ENCODE measurements at places on chromosomes 2 and 18. TPM values are rescaled to one million over a fixed set of nuclear protein-coding genes. Genes with fewer than 3 reads are reported as not detected.
A peak's percentile ranks its signal among the peaks of the same experiment; 100 is the strongest.

- no peak for DNase-seq
These were observed 32.4 kb upstream of the SNED1 start for GRCh38 chr2:240965905-240966456.

DNA sequence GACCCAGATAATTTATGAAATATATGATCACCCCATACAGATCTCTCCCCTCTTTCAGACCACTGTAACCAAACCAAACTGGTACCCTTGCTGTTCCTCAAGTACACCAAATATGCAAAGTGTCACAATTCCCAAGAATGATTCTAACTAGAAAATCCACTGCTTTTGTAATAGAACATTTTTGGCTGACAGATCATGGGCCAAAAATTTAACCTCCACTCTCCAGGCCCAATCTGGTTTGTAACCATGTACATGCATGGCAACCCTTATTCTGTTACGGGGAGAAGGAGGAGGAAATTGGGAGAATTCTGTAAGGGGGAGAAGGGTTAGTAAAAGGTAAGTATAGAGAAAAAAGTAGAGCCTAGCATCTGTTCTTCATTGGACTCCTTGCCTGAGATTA, 62.0 kb downstream of the IKZF2 start:
- DNase-seq: no peak

DNA sequence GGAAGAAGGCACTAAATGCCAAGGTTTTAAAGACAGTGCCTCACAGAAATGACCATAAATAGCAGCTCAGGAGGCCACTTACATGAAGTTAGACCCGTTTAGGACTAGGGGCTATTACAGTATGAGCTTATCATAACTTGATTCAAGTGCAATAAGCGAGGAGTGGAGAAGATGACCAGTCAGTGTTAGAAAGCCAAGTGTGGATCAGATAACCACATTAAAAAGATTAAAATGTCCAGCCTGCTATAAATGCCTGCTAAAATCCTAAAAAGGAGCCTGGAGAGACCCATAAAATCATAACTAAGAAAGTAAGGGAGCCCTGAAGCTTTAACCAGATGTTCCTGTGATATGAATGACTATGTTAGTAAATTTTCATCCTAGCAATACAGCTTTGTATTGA, 117.5 kb upstream of the ZNF521 start:
- no peak for DNase-seq

- peak; percentile 64 for DNase-seq
These were observed 1.5 kb downstream of the CNRIP1 start for GRCh38 chr2:68317971-68318913.

DNA sequence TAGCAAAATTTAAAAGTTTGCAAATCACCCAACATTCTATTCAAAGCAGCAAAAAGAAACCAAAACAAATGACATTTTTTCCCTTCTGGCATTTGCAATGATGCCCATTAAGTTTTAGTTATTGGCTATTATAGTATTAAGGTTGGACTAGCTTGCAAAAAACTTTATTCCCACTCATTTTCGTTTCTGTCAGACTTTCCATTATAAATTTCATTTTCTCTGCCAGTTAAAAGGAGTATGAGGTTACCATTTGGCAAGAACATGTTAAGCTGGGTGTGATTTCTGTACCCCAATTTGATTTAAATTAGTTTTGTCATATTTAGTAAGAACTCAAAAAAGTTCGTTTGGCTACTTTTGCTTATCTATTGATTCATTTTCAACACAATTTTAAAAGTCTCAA, 187.9 kb downstream of the TCF4 start:
- DNase-seq: no peak

DNA sequence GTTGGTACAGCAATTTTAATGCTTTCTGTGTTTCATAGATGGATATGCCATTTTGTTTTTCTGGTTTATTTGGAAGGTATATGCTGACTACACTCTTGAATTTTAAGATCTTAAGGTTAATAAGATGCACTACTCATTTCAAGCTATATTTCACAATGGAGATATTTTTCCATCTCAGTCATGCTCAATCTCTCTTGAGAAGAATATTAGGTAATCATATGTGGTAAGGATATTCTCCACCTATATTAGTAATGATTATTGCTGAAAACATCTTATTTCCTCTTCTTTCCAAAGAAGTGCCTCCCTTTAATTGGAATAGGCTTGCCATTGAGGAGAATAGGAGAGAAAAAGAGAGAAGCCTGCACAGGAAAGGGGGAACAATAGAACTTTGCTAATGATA, 40.1 kb downstream of the EPB41L3 start:
- no peak for DNase-seq

- no peak for DNase-seq
These were observed 12.6 kb downstream of the NDUFAF7 start for GRCh38 chr2:37244017-37244416.

GRCh38 chr2:137888845-137889244, 75.4 kb upstream of the HNMT start:
- no peak for DNase-seq

DNA sequence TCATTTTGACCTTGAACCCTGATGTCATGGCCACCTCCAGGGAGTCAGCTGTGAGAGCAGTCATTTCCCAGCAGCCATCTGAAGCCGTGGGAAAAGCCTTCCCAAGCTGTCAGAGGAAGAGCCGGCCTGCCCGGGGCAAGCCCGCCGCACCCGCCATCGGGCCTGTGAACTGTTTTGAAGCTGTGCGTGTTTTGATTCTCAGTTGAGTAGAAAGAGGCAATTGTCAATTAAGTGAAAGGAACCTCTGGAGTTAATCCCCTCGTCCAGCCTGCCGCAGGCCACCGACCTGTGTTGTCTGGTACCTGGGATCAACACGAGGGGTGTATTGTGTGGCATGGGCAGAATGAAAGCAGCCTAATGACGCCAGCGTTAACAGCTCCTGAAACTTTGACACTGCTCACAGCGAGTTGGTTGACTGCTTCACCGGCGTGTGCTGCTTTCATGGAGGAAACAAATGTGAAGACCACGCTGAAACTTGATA, 318.4 kb downstream of the AGAP1 start:
- DNase-seq: no peak

- no peak for DNase-seq
These were observed 249.0 kb downstream of the TRIB2 start for GRCh38 chr2:12965540-12966269.

DNA sequence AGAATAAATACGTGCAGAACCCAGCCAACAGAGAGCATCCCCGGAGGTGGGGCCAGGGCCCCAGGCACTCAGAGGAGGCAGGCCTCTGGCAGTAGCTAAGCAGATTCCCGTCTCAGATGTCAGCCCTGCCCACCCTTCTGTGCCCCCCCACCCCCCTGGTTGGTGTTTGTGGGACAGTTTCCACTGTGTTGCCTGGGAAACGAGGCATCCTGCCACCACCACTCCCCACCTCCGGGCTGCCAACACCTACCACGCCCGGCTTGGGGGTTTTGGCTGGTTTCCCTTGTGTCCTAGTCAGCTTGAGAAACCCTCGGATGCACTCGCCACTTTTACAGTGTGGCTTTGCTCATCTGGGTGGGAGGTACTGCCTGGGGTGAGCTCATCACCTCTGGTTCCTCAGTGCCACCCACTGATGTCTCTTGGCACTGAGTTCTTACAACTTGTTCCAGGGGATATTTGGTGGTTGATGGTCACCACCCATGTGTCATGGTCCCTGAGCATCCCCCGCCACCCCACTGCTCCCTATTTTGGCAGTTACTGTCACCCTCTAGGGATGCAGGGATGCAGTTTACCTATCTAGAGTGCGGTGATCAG, 72.4 kb upstream of the YWHAQ start:
- peak; percentile 74 for DNase-seq

- DNase-seq: no peak
These were observed 440.2 kb downstream of the MBD2 start for GRCh38 chr18:53784253-53784652.

DNA sequence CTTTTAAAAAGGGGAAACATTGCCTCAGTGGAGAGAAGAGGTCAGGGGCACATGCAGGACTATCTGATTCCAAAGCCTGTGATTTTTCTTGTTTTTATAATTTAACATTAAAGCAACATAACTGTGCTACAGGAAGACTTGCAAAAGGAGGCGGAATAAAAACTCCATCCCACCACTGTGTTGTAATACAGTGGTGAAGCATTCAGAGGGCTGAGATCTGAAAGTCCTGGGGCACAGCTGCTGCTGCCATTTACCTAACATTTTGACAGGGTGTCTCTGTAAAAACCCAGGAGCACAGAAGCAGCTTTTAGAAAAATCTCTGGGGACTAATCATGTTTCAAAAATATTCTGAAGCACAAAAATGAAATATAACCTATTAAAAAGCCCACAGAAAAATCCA, 97.6 kb downstream of the GRB14 start:
- no peak for DNase-seq

GRCh38 chr2:201628545-201628944, 14.8 kb downstream of the TMEM237 start:
- no peak for DNase-seq

DNA sequence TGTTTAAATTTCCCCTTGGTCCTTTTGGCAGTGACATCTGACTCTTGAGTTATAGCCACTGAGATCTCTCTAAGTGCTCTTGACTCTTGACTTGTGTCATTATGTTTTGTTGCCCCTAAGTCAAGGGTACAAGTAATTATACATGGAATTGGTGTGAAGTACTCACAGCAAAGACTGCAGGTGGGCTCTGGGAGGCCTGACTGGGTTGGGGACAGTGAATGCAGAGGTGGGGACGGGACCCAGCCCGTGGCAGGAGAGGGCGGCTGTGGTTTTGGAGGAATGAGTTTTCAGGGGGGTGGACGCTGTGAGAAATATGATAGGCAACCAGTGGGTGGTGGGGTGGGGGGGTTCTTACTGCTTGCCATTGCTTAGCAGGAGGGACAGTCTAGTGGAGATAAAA, 97.8 kb downstream of the NCK2 start:
- DNase-seq: no peak

GRCh38 chr18:41871229-41872000, 83.6 kb upstream of the PIK3C3 start:
- no peak for DNase-seq

- no peak for DNase-seq
These were observed 599.2 kb downstream of the NR4A2 start for GRCh38 chr2:155733091-155733853.

- DNase-seq: no peak
These were observed 74.2 kb upstream of the STK17B start for GRCh38 chr2:196245378-196246140.

- no peak for DNase-seq
These were observed 458.7 kb upstream of the ID2 start for GRCh38 chr2:8222979-8223694.

GRCh38 chr18:10094655-10095054, 180.8 kb downstream of the VAPA start:
- no peak for DNase-seq

DNA sequence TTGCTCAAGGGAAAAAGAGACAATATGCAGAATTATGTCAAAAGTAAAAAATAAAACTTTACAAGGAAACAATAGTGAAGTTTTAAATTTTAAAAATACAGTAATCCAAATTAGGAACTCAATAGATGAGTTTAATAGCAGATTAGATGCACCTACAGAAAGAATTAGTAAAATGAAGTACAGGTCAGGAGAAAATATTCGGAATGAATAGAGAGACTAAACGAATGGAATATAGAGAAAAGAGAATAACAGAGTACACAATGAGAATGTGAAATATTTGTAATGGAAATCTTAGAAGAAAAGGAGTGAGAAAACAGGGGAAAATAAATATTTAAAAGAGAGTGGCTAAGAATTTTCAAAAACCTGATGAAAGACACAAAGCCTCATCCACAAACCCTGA, 275.7 kb upstream of the MMADHC start:
- DNase-seq: no peak

DNA sequence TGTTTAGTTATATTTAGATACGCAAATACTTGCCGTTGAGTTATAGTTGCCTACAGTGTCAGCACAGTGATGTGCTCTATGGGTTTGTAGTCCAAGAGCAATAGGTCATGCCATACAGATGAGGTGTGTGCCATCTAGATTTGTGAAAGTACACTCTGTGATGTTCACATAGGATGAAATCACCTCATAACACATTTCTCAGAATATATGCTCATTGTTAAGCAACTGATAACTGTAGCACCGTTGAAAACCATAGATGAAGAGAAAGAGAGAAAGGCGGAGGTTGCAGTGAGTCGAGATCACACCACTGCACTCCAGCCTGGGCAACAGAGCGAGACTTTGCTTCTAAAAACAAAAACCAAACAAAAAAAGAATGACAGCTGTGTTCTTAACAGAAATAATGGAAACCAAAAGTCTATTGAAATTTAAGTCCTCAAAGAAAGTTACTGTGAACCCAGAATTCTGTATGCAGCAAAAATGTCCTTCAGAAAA, 9.5 kb downstream of the DGKD start:
- no peak for DNase-seq

GRCh38 chr2:39068299-39069135, 52.3 kb downstream of the SOS1 start:
- no peak for DNase-seq

DNA sequence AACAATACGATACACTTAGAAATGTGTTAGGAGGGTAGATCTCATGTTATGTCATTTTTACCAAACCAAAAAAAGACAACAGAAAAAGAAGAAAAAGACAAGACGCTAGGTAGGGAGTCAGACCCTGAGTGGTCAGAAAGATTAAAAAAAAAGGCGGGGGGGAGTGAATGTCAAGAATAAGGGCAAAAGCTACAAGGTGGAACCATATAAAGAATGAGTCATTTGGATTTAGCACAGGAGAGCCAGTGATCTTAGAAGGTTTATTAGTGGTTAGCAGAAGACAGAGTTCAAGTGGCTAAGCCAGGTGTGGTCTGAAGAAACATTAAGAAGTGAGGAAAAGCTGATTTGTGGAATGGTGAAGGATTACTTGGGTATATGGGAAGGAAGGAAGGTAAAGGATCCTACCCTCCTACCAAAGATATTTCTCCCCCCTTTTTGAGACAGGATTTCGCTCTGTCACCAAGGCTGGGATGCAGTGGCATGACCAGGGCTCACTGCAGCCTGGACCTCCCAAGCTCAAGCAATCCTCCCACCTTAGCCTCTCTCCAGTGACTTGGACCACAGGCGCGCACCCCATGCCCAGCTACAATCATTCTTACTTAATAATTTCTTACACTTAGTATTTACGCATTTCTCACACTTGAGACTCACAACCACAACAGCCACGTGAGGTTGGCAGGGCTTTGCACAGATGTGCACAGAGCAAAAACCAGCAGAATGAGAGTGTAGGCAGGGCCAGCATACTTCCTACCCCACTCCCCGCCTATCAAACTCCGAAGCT, 2.6 kb downstream of the DSC2 start:
- no peak for DNase-seq

- no peak for DNase-seq
These were observed 49.1 kb upstream of the ATP6V1B1 start for GRCh38 chr2:70886541-70886987.

GRCh38 chr2:177671662-177672061, 279.1 kb downstream of the AGPS start:
- no peak for DNase-seq

GRCh38 chr2:120177001-120177621, 46.1 kb downstream of the TMEM185B start:
- DNase-seq: peak; percentile 11

KRCC1 gene
- total RNA-seq: 3.1 TPM

SPATA3 gene
- not detected for total RNA-seq

DIS3L2 gene
- 20.6 TPM for total RNA-seq

APCDD1 gene
- total RNA-seq: 77.0 TPM

TBR1 gene
- total RNA-seq: not detected

NFATC1 gene
- total RNA-seq: 64.1 TPM

CD207 gene
- total RNA-seq: not detected

FZD7 gene
- 32.5 TPM for total RNA-seq

FEV gene
- total RNA-seq: not detected

CD8A gene
- 17.7 TPM for total RNA-seq

RPRM gene
- total RNA-seq: not detected

All from ascending aorta (tissue), 2 donors.